ENCODE measurements at places on chromosomes 11 and 22.
A peak's percentile ranks its signal among the peaks of the same experiment; 100 is the strongest.

GRCh38 chr11:75759832-75760231, 8.7 kb upstream of the DGAT2 start:
- no peak for DNase-seq

- no peak for DNase-seq
Measured at GRCh38 chr11:23310276-23310675, 450.0 kb upstream of the CCDC179 start.

GRCh38 chr11:46114378-46114777, 6.9 kb downstream of the PHF21A start:
- DNase-seq = no peak

DNA sequence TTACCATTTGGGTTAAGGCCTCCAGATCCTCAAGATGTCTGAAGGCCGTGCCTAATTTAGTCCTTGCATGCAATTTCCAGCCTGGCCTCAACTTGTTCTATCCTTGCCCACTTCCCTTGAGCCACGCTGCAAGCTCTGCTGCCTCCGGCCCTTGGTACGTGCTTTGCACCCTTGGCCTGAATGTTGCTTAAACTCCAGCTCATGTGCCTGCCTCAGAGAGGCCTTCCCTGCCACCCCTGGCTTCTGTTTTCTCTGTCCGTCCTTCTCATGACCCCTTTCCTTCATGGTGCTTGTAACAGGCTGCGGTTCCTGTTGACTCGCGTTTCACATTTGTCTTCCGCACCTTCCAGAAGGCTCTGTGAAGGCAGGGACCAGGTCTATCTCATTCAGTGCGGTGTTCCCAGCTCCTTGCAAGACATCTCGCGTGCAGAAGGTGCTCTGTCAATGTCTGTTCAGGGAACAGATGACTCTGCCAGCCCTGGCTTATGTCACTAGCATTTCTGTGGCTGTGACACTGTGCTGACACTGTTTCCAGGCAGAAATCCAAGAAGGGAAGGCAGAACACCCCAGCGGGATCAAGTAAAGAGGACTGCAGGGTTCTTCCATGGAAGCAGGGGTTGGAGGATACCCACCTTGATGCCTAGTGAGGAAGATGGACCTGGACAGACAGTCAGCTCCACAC, 61.8 kb downstream of the FBLN1 start:
- no peak for DNase-seq

GRCh38 chr11:125157953-125158680, 6.4 kb upstream of the PKNOX2 start:
- no peak for DNase-seq

GRCh38 chr11:74233683-74234082, 62.6 kb downstream of the PPME1 start:
- DNase-seq = no peak

DNA sequence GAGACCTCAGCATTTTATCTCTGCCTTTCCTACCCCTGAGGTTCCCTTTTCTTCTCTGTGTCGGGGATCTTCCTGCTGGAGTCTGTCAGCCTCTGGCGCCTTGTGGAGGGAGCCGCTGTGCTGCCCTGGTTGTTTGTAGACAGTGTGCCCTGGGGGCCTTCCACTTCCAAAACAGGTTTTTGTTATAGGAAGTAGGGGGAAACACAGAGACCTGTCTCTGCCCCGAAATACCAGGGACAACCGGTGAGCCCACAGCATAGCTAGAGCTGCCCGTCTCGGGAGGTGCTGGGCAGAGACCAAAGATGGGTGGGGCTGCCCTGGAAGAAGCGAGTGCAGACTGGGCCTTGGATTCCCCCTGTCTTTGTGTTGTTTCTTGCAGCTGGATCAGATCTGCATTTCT, 8.0 kb downstream of the NCAPH2 start:
- no peak for DNase-seq

DNA sequence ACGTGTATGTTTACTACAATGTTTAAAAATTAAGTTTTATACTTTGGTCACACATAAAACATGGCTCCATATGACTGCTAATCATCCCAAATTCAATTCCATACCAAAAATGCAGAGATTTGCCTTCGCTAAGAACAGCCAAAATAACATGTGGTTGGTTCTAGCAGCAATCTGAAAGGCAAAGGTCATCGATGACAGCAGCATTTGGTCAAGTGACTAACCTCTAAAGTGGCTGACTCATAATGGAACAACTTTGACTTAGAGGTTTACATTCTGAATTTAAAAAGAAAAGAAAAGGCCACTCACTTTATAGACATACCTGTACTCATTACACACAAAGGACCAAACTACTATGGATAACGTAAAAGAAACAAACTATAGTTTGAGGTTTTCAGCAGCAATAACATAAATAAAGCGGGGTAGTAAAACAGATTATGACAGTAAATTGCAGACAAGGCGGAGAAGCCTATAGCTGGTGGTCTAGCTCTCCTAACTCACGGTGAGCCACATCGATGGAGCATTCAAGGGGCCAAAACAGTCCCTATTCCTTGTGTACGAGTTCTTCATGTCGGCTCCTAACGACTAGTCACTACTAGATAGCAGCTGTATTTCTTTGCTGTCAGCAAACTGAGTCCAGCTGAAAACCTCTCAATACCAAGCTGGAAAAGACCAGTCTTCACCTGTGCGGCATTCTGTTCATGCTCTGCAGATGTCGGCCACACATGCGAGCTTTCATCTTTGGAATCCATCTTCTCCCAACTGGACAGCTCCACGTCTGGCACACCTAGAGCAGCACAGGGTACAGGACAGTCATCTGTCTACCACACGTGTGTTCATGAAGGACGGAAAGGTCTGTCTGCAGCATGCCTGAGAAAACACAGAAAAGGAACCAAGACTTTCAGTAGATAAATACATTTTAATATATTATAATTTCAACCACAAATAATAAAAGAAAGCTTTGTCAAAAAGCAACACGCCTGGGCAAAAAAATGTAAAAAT, 42.1 kb downstream of the PRDM10 start:
- DNase-seq = no peak

DNA sequence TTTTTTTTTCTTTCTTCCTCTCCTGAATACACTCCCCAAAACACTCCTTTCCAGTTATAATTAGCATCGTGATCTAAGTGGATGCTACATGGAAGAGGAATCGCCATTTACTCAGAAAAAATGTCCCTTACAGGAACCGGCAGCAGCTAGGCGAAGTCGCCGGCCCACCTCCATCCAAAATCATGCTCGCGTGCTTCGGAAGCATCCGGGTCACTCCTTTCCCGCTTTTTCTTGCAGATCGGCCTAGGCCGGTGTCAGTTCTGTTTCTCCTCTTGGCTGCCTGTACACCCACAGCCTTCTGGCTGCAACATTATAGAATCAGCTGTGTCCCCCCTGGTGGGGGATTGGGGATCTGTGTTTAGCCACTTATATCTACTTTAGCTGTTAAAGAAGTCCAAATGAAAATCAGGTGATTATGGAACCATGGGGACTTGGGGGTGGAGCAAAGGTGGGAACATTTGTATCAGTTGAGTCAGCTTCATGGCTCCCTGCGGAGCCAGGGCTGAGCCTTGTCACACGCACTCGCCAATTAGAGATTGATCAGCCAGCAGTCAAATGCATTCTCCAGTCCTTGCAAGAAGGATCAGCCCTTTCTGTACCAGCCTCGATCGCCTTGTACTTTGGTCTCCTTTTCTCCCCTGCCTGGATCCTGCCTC, 36.3 kb downstream of the ASRGL1 start:
- no peak for DNase-seq

DNA sequence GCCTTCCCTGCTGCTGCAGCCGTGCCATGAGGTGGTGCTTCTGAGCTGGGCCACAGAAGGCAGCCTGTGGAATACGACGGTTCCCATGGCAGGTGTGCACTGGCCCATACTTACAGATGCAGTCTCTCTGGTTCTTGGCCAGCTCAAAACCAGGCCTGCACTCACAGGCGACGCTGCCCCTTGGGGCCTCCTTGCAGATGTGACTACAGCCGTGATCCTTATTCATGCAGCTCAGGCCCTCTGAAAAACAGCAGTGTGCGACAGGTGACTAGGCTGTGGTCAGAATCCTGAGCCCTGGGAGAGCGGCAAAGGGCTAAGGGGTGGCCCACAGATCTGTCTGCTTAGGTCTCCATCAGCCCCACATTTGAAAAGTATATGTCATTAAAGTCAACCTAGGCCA, 22.1 kb downstream of the SCUBE2 start:
- no peak for DNase-seq

DNA sequence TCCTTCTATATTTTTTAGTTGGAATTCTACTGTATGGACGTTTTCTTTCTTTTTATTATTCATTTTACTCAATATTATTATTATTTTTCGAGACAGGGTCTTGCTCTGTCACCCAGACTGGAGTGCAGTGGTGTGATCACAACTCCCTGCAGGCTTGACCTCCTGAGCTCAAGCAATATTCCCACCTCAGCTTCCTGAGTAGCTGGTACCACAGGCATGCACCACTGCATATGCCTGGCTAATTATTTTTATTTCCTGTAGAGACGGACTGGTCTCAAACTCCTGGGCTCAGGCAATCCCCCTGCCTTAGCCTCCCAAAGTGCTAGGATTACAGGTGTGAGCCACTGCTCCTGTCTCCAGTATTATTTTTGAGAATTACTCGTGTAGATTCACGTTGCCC, 34.0 kb upstream of the CCDC134 start:
- no peak for DNase-seq

DNA sequence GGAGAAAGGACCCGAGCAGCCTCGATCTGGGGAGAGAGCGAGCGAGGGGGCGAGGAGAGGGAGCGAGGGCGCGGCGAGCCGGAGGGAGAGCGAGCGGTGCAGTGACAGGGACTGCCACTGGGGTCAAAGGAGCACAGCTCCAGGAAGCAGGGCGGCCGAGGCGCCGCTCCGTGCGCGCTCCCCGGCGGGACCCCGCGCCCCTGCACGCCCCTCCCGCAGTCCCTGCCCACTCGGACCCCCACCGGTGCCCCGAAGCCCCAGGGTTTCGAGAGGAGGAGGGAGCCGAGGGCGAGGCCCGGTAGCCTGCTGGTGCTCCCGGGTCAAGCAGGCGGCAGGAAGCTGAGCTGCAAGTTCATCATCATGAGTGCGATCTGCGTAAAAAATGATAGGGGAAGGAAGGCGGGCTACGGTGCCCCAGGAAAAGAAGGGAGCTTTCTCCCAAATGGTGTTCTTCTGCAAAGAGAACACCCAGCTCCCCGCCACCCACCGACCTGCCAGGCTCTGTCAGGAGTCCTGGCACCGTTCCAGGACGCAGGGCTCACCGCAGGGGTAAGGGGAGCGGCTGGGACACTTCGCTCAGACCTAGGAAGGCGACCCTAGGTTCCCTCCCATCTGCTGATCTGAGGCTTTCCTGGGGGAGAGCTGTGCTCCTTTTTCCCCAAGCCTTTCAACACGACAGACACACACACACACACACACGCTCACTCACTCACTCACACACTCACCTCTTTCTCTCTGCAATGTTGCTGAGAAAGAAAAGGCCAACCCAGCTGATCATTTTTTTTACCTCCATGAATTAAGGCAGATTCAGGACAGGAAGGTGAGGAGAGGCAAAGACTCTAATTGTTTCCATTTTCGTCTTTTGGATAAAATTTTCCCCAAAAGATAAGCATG, at the start of gene MPPED2:
Gene MPPED2 (minus strand): TSS at position 103 of the 894 bp plus-strand sequence. CDS start 5,980 bp downstream, outside the sequence.
- peak; percentile 39 for DNase-seq

DNA sequence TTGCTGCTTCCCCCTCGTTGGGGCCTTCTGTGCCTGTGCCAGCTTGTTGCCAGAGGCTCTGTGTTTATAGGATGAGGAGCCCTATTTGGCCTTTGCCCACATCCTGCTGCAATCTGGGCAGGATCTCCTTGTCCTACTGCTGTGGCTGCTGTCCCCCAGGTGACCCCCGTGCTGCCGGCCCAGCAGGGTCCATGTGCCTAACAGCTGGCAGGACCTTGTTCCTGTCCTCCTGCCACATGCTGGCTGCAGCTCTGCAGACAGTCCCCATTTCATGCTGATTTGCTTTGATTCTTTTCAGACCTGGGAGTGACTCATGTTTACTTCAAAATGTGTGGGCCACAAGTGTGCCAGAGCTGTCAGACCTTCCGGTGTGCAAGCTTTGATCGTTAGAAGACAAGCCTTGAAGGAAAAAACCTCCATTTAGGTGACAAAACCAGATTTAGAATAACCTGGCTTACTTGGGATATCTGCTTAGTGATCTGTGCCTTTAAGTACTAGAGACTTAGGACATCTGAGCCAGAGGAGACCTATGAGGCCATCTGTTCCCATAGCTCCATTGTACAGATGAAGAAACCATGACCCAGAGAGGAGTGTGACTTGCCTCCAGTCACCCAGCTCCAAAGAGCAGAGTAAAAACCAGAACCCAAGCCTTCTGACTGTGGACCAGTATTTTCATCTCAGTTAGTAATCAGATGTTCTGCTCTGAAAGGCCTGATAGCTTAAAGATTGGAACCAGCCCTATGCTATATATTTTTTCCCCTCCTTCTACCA, 11.1 kb downstream of the NAV2 start:
- peak; percentile 72 for DNase-seq

GRCh38 chr11:65558002-65558929, at the start of gene LTBP3:
LTBP3 (minus strand) TSS chr11:65558359; CDS start chr11:65557959, 400 bp downstream.
- DNase-seq = peak; percentile 54

- DNase-seq = no peak
Measured at GRCh38 chr11:28545536-28545935, 437.3 kb downstream of the METTL15 start.

- DNase-seq = no peak
Measured at GRCh38 chr22:31639436-31640039, 22.5 kb downstream of the PISD start.

DNA sequence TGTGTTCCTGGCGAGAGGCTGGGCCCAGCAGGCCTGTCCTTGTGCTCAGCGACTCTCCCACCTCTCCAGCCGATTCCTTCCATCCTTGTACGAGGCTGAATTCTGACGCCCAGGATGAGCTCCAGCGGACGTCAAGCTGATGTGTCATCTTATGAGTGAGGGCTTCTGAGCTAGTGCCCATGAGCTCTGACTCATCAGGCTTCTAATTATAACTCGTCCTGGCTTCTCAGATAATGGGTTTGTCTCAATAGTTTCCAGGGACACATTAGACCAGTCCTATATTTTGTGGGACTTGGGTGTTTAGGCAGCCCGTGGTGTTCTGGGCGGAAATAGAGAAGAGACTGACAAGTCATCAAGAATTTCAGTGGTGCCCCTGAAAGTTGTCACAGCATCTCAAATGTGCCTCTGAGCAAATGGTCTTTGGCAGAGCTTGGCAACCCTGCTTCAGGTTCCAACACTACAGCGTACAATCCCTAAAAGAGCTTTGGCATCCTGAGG, 108.2 kb upstream of the CD44 start:
- no peak for DNase-seq

- DNase-seq = no peak
Measured at GRCh38 chr11:10864688-10865087, 6.8 kb upstream of the ZBED5 start.

GRCh38 chr11:15826826-15827225, 529.5 kb downstream of the SOX6 start:
- DNase-seq = no peak

GRCh38 chr11:72932132-72932570, 117.9 kb downstream of the ATG16L2 start:
- DNase-seq = no peak

All from T-helper 2 cell (primary cell).